ENCODE measurements at places on chromosomes 1 and 21. TPM values are rescaled to one million over a fixed set of nuclear protein-coding genes. Genes with fewer than 3 reads are reported as not detected.

Gene MIXL1
- total RNA-seq = not detected

Gene TCEA3
- 0.38 TPM for total RNA-seq

Gene SPRR1B
- total RNA-seq = not detected

Gene AGT
- total RNA-seq = 0.13 TPM

Gene DMBX1
- total RNA-seq = 0.61 TPM

Gene UBXN11
- 15.4 TPM for total RNA-seq

Gene CD160
- total RNA-seq = not detected

Gene IL12RB2
- 0.12 TPM for total RNA-seq

Gene C1orf210
- total RNA-seq = not detected

Gene ZMYND12
- 0.46 TPM for total RNA-seq

Gene LAMTOR2
- total RNA-seq = 146 TPM

Gene TCHH
- 0.30 TPM for total RNA-seq

Gene MPZ
- 0.13 TPM for total RNA-seq

Gene DCST1
- total RNA-seq = not detected

Gene ALG14
- 8.1 TPM for total RNA-seq

Gene OLFML2B
- total RNA-seq = 0.53 TPM

Gene CELA3B
- not detected for total RNA-seq

Gene BCL2L15
- 0.59 TPM for total RNA-seq

Gene DIP2A
- 12.8 TPM for total RNA-seq

Gene LCE3E
- not detected for total RNA-seq

Gene TEDDM1
- not detected for total RNA-seq

Gene MFAP2
- total RNA-seq = 0.95 TPM

Gene S100A14
- 0.67 TPM for total RNA-seq

Gene HTR6
- total RNA-seq = 0.18 TPM

Gene FCMR
- total RNA-seq = 5.1 TPM

Gene OR2L5
- not detected for total RNA-seq

Gene SPTA1
- not detected for total RNA-seq

Gene ADORA1
- 0.90 TPM for total RNA-seq

Gene CFAP74
- total RNA-seq = not detected

Gene PGLYRP3
- total RNA-seq = not detected

Gene HCRTR1
- total RNA-seq = not detected

Gene HEYL
- total RNA-seq = 3.4 TPM

Gene IL20
- not detected for total RNA-seq

Gene TSSK3
- 0.15 TPM for total RNA-seq

Gene DESI2
- 29.4 TPM for total RNA-seq

Gene MATN1
- total RNA-seq = 0.10 TPM

Gene LRRC8C
- 7.8 TPM for total RNA-seq

Gene ATP1B1
- 175 TPM for total RNA-seq

Gene S100B
- not detected for total RNA-seq
